ENCODE measurements at places on chromosomes 12 and 14. TPM values are rescaled to one million over a fixed set of nuclear protein-coding genes. Genes with fewer than 3 reads are reported as not detected.

Gene TEX52
- not detected for total RNA-seq

Gene LRRIQ1
- total RNA-seq: 0.38 TPM

GRCh38 chr12:109864916-109865315 lies 15.4 kb downstream of the GLTP start:
- DNase-seq: no peak

DNA sequence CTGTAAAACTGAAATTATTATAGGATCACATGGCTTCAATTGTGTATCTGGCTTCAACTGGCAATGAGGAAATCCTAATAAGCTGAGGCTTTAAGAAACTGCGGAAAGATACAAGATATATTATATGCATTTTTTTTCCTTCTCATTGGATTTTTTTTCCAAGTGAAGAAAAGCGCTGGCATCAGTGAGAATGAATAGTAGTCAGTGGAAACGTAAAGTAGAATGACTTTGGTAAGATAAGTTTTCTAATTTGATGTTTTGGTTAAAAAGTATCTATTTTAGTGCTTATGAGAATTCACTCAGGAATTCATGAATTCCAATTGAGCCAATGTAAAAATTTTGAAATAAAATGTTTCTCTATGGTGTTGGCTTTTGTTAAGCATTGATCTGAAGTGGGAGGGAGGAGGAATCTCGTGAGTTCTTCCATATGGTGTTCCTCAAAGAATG lies 173.5 kb upstream of the FRMD6 start:
- no peak for DNase-seq

Gene KRT80
- 65.2 TPM for total RNA-seq

DNA sequence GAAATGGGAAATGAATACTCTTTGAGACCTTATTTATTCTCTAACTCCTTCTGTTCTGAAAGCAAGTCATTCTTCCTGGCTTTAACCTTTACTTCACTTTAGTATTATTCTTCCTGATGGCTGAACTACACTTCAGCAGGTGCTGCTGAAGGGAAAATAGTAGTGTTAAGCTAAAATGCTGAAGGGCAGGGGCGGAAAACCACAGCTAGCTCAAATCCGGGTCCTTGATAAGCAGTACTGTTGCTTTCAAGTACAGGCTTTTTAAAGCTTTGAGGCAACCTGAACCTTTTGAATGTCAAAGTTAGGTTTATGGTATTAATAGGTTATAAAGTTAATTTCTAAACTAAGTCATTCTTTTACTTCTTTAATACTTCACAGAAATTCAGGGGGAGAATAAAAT lies 10.7 kb downstream of the CCDC196 start:
- no peak for DNase-seq

DNA sequence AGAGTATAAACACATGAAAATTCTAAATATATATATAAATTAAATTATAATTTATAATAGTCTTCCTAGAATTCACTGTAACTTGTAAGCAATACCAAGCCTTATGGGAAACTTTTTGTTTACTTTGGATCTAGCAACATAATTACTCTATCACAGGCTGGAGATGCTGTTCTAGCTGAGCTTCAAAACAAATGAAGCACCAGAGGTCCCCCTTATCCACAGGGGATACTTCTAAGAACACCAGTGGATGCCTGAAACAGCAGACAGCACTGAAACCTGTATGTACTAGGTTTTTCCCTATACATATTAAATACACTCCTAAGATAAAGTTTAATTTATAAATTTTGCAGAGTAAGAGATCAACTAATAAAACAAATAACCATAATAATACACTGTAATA lies 96.6 kb downstream of the CDK17 start:
- DNase-seq: no peak

GRCh38 chr12:53198486-53199110 lies 8.5 kb downstream of the ITGB7 start:
- no peak for DNase-seq

DNA sequence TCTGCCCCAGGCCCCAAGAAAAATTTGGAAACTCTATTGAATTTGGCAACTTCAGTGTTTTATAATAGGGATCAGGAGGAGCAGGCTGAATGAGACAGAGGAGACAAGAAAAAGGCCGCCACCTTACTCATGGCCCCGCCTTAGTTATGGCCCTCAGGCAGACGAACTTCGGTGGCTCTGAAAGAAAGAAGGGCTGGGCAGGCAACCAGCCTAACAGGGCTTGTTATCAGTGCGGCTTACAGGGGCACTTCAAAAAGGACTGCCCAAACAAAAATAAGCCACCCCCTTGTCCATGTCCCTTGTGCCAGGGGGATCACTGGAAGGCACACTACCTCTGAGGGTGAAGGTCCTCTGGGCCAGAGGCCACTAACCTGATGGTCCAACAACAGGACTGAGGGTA lies 146.3 kb upstream of the ATF7IP start:
- DNase-seq: no peak

Gene NELL2
- 0.72 TPM for total RNA-seq

- DNase-seq: peak; percentile 88
Measured at GRCh38 chr12:2613326-2614073, 181.3 kb upstream of the FKBP4 start.

DNA sequence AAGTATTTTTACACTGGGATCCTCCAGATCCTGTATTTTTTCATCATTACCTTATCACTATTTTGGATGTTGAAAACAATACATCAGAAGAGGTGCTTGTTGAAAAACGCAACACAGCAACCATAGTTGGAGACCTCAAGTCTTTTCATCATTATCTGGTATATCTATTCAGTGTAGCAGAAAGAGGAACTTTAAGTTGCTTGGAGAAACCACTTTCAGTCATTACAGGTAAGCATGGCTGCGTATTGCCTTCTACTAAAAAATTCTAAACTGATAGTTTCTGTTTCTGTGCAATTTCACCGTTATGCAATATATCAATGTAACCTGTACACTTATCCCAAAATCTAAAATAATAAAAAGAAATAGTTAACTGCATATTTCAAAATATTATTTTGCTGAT lies 32.2 kb upstream of the PTPRQ start:
- no peak for DNase-seq

- no peak for DNase-seq
Measured at GRCh38 chr14:92635031-92635430, 113.4 kb downstream of the LGMN start.

Data from A172 (cell line).